GM18507 (cell line): ENCODE measurements at places on chromosomes 12 and 14.

GRCh38 chr14:53526200-53526599 lies 373.1 kb upstream of the DDHD1 start:
- DNase-seq = no peak

DNA sequence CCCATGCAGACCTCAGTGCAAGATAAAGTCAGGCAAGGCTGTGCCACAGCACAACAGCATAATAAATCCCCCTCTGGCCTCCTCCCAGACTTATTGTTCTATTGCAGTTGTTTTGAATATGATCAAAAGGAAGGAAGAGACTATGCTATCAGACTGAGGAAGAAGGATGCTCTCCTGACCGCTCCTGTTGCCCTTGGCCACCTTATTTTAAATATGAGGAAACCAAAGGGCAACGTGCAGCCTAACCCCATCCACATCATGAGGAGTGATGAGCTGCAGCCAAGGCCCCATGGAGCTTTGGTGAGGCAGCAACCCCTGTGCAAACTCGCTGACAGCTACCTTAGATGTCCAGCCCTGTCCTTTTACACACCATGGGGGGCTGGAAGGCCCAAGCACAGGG lies 291.7 kb downstream of the ZFP36L1 start:
- no peak for DNase-seq

DNA sequence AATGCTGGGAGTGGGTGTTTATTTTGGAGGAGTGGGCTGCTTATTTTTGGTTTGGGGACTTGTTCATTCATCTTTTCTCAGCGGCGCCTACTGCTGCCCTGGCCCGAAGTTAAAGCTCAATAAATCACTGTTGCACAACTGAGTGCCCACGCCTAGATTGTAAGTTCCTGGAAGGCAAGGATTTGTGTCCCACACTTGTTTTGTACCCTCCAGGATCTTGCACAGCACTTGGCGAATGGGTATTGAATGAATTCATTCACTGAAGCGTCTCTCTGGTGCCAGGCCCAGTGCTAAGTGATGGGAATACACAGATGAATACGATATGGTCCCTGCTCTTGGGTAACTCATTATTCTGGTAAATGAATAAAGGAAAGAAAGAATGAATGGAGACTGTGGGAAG lies 153.3 kb upstream of the PARP11 start:
- no peak for DNase-seq

DNA sequence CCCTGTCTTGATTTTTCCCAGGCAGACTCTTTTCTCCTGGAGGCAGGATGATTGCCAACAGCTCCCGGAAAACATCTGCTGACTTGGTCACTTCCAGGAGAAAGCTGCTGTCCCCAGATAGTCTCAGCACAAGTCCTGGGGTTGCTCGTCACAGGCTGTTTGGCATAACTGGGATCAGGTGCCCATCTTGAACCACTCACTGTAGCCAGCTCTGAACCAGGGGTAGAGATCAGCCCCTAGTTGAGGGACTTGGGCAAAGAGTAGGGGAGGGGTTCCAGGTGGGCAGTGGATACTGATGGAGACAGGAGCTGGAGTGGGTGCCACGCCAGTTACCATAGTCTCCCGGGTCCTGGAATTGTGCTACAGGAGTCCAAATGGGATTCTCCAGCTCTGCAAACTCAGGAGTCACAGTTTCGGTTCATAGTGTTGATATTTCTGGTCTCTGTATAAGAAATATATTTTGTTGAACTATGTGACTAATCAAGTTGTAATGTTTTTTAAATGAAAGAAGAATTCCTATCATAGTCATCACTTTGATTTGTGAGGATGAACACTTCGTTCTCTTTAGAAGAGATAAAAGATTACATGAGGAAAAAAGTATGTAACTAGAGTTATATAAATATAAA lies 1154.5 kb downstream of the AACS start:
- DNase-seq = no peak

GRCh38 chr14:36626151-36626550 lies 35.5 kb upstream of the PAX9 start:
- no peak for DNase-seq
